Skin of body (tissue), 3 donors: ENCODE measurements at places on chromosomes 7 and 10.

- peak; percentile 61 for DNase-seq
Observed at GRCh38 chr7:101717628-101718357, 88.7 kb upstream of the MYL10 start.

- peak; percentile 27 for DNase-seq
Observed at GRCh38 chr7:29281782-29282541, 87.4 kb downstream of the CHN2 start.

DNA sequence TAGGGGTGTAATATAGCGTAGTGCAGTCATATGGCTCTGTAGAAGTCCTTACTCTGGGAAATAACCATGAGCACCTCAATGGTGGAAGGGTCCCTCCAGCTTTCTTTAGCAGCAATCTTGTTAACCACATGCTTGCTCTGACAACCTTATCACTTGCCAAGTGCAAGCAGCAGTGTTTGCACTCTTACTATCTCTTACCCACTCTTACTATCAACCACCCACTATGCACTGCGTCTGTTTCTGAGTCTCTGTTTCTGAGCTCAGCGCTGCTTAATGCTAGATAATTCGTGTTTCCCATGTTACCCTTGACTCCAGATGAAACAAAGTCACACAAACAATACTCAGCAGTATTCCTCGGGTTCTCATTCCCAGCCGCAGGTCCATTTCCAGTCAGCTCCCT is 433.7 kb upstream of the PFKP start:
- DNase-seq: no peak

DNA sequence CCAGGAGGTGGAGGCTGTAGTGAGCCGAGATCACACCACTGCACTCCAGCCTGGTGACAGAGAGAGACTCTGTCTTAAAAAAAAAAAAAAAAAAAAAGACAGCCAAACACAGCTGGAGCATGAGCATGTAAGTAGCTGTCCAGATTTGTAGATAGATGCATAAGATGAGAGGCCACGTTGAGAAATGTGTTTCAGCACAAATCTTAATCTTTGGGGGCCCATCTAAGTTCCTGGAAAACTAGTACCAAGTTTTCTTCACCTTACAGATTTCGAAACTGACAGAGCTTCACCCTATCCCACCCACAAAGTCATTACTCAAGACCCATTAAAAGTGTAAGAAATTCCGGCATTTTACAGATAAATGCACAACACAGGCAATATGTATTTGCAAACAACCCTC is 208.2 kb downstream of the PARD3 start:
- peak; percentile 69 for DNase-seq

DNA sequence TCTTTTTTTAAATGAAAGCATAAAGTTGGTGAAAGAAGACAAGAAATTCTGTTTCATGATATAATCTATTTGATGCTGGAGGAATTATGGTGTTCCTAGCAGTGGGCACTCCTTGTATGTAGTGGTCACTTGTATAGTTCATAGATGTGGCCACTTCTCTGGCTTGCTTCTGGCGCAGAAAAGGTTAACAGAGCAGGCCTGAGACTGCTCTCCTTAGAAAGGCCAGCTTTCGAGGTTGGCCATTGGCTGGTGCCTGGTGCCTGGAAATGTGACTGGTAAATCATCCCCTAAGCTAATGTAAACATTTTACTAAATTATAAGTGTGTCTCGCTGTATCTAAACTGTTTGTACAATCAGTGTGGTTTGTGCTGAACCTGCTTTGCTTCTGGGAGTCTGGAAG is 276.1 kb downstream of the PHTF2 start:
- no peak for DNase-seq

DNA sequence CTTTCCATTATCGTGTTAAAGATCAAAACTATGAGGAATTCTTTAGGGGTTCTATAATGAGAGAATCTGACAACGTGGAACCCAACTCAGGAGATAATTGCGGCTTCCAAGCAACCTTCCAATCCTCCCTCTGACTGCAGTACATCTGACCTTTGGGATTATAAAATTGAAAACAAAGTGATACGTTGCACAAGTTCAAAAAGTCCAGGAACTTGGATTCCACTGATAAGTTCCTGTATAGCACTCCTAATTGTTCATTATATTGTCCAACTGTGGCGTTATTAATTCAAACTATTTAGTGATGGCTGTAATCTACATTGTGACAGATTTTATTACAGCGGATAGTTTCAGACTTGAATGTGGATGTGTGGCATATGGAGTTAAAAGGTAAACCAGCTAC is 15.4 kb downstream of the MALRD1 start:
- DNase-seq: no peak

GRCh38 chr7:30082686-30083085 is 52.1 kb upstream of the MTURN start:
- DNase-seq: no peak

DNA sequence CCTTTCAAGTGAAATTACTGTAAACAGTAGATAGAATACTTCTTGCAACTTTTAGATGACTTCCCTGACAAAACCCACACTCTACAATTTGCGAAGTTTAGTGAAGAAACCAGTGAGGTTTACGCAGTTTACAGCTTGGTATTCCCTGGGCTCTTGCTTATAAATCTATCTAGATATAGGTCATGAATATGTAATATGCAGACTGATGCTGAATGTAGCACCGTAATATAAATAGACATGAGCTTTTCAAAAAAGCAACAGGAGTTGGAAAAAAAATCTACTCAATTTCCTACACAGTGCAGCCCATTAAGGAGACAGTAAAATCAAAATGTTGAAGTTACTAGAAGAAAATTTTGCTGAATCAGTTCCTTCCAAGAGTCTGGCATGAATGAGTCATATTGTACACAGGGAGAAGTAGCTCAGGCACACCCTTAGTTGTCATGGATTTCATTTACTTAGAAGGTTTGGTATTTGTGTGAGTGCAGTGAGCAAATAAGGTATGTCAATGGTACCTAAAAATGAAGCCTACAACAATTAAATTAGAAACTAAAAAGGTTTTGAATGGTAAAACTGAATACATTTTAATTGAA is 67.7 kb upstream of the NEUROD6 start:
- DNase-seq: no peak

- DNase-seq: peak; percentile 60
Observed at GRCh38 chr10:110208614-110209453, 1.4 kb downstream of the MXI1 start.

DNA sequence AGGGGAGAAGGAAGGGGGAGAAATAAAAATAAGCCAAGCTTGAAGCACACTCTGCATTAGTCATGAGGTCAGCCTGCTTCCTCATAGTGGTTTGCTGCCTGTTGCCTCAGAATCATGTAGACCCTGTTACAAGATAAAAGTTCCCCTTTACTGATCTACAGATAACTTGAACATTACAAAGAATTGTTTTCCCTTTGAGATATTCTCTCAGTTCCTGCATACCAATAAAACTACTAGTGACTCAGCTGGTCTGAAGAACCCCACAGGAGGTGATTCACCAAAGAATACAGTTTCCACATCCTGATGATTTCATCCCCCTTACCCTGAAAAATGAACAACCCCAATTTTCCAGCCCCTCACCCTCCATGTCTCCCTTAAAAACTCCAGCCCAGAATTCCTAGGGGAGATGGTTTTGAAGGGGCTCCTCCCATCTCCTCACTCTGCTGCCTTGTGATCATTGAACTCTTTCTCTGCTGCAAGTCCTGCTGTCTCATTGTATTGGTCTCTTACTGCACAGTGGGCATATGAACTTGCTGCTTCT is 31.5 kb upstream of the NRP1 start:
- DNase-seq: no peak

DNA sequence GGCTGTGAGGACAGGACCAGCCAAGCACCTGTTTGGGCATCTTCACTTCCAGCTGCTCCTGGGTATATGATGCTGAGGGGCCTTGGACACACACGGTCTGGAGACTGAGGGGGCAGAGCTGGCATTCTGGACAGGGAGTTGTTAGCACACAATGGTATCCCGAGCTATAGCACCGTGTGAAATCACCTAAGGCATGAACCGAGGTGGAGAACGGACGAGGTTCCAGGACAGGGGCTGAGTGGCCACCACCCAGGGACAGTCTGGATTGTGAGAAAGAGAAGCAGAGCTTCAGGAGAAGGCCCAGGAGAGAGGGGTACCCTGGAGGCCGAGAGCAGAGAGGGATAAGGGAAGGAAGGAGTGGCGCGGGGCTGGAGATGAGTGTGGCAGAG is 571.8 kb downstream of the TCERG1L start:
- no peak for DNase-seq

- DNase-seq: no peak
Observed at GRCh38 chr10:18224626-18225445, 84.6 kb downstream of the CACNB2 start.

DNA sequence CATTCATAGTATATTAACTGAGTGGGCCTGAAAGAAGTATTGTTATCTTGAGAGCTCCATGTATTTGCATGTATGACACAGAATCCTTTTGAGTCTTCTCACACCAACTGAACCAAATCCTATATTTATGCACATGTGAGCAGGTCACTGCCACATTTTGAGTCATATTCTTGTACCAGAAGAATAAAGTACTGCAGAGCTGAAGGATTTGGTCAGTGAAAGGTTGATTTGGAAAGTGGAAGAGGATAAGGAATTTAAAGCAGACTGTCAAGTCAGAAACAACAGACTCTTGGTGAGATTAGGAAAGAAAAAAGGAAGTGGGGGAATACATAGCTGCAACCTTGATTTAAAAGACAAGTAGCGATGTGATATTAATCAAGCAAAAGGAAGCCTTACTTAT is 121.8 kb downstream of the ARID5B start:
- no peak for DNase-seq

DNA sequence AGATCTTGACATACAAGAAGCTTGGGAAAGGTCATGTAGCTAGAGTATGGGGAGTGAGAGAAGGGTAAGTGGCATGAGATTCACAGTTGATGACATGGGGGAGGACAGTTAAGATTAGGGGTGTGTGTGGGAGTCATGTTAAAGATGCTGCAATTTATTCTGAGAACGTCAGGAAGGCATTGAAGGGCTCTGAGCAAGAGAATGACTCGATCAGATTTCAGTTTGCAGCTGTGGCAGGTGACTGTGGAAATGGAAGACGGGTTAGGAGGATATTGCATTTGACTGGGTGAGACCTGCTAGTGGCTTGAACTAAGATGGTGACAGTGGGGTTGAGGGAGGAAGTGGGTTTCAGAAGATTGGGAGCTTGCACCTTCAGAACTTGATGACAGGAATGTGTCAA is 5.6 kb downstream of the CDC123 start:
- no peak for DNase-seq

- no peak for DNase-seq
Observed at GRCh38 chr10:101358706-101359300, 4.8 kb downstream of the BTRC start.

GRCh38 chr7:114450431-114450830 is 35.8 kb downstream of the FOXP2 start:
- no peak for DNase-seq

DNA sequence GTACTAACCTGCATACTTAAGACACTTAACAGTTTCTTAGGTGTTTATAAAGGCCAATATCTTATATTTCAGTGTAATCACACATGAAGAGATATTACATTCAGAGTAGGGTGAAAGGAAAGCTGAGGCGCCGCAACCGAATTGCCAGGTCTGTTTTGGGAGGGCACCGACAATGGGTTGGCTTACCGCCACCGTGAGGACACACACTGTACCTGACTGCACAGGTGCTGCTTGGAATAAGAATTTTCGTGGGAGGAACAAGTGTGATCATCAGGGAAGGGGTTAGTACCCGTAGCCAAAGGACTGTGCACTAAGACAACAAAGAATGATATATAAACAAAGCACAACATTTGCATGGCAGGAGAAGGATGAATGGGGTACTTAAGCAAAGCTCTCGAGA is 591.8 kb downstream of the SUGCT start:
- DNase-seq: no peak

DNA sequence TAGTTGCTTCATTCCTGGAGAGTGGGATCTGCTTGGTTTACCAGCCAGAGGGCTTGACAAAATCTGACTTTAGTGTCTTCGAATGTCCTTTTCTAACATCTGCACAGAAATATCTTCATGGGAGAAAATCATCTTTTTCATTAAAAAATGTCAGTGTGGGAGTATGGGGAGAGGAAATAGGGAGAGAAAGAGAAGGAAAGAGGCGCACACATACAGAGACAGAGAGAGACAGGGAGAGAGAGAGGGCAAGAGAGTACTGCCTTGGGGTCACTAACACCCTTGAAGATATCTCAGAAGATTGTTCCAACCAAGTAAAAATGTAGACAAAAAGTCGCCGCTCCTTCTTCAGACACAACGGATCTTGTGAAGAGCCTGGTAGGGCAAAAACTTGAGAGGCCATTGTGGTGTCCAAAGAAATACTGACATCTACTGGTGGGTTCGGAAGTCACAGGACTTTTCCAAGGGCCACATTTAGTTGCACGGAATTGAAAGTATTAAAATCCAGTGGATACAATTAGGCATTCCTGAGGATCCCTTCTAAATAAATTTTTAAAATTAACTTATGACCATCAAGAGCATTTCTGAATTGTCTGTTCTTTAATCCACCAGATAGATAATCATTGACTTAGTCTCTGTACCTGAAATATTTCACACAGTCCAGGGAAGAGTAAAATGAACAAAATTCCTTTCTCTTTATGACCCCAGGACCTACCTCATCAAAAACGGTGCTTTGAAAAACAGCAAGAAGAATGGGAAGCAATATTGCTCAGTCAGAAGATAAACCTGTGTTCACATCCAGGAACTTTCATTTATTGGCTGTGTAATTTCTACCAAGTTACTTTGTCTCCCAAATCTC is 29.7 kb downstream of the VIM start:
- peak; percentile 83 for DNase-seq

DNA sequence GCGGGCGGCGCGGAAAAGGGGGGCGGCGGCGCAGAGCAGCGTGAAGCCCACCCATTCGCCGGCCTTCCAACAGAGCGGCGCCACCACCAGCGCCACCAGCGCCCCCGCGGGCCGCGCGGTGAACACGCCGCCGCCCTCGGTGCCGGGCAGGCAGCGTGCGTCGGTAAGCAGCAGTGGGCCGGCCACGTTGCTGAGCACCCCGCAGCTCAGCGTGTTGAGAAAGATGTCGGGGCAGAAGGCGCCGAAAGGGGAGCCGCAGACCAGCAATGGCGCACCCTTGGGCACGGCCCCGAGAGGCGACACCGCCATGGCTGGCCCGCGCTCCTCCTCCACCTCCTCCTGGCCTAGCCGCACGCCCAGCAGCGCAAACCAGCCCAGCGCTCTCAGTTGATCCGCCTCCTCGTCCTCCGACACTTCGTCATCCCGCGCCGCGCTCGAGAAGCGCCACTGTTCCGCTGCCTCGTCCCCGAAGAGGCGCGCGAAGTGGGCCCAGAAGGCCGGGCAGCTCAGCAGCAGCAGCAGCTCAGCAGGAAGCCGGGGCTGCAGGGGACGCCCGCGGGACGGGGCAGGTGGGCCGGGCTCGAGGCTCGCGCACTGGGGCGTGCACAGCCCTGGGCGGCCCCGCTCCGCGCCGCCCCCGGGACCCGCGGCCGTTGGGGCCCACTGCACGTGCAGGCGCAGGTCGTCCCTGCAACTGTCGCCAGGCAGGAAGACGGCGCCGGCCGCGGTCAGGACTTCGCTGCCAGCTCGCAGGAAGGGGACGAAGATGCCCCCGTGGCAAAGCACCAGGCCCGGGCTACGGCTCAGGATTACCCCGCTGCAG is 623 bp downstream of the TYSND1 start:
- peak; percentile 29 for DNase-seq

DNA sequence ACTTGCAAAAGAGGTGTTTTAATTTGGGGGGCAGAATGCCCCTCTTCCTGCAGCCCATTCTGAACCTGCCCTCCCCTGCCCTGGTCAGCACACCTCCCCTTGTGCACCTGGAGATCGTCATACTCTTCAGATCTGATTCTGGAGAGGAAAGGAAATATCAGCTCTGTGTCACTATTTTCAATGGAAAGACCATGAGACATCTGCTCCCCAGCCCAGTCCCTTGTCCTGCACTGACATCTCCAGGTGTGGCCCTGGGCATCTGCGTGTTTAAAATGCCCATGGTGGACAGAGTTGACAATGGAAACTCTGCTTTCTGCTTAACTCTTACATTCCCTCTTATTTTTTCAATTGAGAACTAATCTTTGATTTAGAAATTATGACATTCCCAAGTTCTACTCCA is 41.6 kb upstream of the RASGEF1A start:
- no peak for DNase-seq
